ENCODE measurements at places on chromosomes 1 and 21.

GRCh38 chr1:109979489-109980091 lies 5.0 kb upstream of the AHCYL1 start:
- peak; percentile 53 for DNase-seq

DNA sequence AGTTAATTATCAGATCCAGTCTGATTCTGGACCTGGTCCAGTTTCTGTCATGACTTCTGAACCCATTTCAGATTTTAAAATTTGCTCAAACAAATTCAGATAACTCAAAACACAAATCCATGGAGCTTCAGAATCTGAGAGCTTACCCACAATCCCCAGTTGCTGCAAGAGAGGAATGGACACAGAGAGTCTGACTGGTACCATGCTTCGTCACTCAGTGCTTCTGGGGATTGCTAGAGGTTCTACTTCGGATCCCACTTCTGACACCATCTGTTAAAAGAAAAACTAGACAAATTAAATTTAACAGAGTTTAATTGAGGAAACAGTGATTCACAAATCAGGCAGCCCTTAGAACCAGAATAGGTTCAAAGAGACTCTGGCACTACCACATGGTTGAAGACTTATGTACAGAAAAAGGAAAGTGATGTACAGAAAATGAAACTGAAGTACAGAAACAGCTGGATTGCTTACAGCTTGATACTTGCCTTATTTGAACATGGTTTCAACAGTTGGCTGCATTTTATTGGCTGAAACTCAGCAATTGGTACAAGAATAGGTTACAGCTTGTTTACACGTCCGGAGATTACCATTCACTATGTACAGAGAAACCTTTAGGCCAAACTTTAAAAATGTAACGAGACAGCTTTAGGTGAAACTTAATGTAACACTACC lies 60.7 kb upstream of the TEKT2 start:
- peak; percentile 10 for DNase-seq

GRCh38 chr1:24586970-24587820 lies 31.3 kb downstream of the NCMAP start:
- peak; percentile 58 for DNase-seq

DNA sequence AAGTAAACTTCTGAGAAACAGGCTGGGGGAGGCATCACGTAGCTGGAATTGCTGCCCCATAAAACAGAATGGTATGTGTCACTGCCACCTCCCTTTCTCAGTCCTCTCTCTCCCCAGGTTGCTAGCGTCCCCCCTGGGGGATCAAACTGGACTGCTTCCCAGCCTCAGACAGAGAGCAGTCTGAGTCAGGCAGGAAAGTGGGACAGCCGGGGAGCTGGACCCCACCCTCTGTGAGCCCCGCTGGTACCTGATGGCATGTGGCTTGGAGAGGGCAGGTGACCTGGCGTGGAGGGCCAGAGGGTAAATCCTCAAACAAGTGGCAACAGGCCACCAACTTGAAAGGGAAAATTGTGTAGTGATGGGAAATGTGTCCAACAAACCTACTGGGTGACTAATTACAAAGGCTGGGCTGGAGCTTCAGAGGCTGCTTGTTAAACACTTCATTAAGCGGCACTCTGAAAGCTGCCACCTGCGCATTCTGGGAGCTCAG lies 1.0 kb upstream of the SFN start:
- DNase-seq, result no peak

DNA sequence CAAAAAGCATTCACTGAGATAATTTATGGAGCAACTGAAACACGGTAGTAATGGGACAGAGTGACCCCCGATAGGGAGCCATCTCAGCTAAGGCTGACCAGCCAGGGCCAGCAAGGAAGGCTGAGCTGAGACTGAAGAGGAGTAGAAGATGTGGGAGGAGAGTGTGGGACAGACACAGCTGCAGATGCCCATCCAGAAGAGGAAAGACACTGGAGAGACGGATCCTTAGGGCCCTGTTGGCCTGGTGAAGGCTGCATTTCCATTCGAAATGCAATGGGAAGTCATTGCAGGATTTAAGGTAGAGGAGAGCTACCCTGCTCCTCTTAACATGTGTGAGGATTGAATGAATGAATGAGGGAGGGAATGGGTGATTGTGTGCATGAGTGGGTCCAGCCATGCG lies 44.0 kb upstream of the LRP8 start:
- DNase-seq, result no peak

DNA sequence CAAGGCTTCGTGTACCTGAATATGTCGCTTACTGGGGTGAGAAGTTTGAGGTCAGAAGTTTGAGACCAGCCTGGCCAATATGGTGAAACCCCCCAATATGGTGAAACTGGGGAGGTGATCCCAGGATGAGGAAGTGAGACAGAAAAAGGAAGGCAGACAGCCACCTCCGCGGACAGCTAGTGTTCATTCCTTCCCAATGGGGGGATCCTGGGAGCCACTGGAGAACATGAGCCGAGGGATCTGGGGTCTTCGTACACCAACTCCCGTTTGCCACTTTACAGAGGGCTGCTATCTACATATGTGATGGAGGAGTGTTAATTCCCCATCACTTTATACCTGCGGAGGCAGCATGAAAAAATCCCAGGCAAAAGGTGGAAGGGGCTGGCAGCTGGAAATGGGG lies 19.6 kb upstream of the IFFO2 start:
- no peak for DNase-seq

GRCh38 chr1:27403065-27403726 lies 10.8 kb downstream of the GPR3 start:
- no peak for DNase-seq

DNA sequence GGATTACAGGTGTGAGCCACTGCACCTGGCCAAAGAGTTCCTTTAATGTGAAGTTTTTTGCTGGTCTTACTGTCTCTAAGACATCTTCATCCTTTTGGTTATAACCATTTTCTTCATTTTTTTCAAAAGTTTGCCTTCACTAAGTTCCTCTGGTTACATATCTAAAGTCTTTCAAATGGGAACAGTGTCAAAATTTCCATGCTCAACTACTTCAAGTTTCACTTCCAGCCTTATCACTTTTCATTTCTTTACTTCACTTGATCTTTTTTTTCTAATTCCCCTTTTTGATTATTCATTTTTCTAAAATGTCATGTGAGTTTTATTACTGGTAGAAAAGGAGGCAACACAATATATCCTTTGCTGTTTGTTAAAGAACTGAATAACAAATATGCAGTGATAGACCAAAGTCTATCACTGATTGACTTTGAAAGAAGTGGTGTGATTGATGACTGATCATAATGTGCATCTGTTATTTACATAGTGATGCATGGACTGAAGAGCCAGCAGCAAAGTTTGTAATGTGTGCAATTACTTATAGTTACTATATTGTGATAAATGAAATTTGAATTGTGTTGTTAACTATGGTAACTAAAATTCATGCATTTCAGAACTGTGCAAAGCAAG lies 16.0 kb upstream of the ZFYVE9 start:
- DNase-seq, result no peak

GRCh38 chr1:34324879-34325440 lies 148.3 kb downstream of the C1orf94 start:
- no peak for DNase-seq

DNA sequence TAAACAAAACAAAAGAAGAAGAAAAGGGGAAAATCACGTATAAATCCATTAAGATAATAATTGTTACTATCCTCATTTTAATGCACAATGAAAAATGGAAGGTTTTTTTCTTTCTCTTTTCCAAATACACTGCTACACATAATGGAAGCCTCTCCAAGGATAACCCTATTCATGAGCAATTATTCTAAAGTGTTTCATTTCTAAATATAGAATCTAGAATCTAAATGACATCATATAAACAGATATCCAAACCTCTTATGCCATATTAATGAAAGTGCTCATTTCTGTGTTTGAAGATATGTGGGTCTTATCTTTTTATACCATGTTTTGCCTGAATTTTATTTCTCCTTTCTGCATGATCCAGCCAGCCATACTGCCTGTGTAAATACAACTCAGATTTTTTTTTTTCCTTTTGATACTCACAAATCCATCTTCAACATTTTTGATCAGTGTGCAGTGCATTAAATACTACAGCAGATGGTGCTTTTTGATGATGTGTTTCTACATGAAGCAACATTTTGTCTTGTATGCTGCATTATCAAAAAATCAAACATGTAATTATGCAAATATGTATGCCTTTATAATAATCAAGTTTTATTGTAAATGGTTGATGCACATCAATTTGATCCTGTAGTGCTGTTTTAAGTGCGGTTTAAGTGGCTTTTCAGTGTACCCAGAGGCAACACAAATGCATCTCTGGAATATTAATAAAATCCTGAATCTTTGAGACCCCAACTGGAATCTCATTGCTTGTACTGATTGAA lies 625.6 kb upstream of the PTBP2 start:
- no peak for DNase-seq

DNA sequence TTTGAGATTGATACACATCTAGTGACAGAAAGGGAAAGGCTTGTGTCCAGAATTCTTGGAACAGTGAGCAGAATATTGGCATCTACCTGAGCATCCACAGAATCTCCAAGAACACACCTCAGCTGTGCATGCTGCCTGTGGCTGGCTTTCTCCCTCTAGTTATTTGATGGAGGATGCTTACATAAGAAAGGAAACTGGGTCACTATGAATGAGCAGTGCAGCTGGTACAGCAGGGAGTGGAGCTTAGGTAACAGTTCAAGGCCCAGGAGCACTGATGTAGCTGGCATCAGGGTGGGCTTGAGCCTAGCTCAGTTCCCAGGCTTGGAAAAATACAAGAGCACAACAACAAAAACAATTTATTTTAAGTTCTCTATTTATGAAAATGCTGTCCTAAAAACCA lies 26.3 kb downstream of the RGS8 start:
- DNase-seq, result no peak

DNA sequence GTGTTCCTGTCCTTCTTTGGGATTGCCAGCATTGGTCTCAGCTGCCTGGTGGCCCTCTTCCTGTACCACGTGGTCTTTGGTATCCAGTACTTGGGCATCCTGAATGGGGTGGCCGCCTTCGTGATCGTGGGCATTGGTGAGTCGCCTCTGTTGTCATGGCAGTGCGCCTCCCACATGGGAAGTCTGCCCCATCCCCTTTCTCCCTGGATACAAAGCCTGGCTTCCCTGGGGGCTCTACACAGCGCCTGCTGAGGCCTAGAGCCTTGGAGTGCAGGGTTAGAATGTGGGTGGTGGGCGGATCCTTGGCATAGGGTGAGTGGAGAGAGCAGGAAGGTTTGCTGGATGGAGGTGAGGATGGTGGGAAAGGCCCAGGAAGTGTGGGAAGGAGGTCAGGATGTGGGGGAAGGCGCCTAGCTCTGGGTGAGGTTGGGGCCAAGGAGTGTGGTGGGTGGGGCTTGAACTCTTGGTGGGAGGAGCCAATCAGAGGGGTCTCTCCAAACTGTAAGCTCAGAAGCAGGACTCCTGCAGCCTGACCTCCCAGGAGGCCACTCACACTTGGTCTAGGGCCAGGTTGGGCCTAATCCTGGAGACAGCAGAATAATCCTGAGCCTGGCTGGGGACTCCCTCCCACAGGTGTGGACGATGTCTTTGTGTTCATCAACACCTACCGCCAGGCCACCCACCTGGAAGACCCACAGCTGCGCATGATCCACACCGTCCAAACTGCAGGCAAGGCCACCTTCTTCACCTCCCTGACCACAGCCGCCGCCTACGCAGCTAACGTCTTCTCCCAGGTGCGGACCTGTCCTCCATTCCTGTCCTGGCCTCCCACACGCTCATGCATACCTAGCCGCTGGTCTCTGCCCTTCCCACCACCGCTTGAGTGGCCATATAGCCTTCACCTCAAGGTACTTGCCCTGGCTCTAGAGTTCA lies 36.7 kb downstream of the DISP3 start:
- no peak for DNase-seq

- DNase-seq, result no peak
Observed at GRCh38 chr21:38498057-38498833, at the start of gene ERG. ERG (minus strand) TSS chr21:38498477; CDS start chr21:38498380, 97 bp downstream.

DNA sequence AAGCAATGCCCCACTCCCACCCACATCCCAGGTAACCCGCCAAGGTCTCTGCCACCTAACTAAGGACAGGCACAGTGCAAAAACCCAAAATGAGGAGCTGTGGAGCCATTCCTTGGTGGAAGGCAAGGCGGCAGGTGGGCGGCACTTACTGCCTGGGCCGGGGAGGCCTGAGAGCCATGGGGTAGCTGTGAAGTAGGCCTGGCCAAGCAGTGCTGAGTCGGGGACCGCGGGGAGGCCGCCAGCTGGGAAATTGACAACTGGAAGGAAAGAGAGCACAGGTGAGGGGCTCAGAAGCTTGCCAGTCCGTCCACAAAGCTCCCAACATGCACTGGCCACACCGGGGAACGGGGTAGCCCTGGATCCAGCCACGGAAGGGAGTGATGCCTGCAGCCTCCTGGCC lies 85.3 kb downstream of the NPHP4 start:
- DNase-seq, result no peak

GRCh38 chr1:36605942-36606640 lies 123.4 kb upstream of the CSF3R start:
- no peak for DNase-seq

DNA sequence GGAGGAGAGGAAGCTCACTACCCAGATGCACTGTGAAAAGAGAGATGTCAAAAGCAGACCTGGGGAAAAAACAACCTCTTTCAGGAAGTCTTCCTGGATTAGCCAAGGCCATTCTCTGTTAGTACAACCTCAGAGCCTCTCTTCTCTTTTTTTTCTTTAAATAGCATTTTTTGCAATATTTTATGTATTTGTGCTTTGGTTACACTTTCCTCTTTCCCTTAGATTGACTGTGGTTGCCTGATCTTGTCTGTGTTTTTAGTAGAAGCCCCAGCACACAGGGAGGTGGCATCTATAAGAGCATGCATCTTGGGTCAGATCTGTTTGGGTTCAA lies 18.8 kb downstream of the SLC26A9 start:
- DNase-seq, result no peak

DNA sequence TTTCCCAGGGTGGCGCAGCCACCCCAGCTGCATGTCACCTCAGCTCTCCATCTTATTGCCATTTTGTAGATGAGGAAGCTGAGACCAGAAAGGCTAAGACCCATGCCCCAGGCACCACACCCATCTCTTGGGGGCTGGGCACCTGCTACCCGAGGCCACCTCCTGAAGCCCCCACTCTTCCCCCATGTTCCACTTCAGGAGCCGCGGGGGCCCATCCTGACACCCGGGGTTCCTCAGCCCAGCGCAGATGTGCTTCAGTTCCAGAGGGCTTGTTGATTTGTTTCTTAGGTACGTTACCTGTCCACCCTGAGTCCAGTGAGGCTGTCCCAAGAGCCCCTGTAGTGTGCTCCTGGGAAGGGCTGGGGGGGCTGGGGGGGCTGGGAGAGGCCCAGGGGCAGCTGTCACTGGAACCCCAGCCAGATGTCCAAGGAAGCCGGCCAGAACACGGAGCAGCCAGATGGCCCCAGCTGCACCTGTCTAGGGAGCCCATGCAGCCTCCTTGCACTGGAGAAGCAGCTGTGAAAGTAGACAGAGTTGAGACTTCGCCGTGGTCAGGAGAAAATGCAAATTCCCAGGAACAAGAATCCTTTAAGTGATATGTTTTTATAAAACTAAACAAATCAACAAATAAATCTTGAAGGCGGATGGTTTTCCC lies 17.1 kb upstream of the CCDC27 start:
- no peak for DNase-seq

DNA sequence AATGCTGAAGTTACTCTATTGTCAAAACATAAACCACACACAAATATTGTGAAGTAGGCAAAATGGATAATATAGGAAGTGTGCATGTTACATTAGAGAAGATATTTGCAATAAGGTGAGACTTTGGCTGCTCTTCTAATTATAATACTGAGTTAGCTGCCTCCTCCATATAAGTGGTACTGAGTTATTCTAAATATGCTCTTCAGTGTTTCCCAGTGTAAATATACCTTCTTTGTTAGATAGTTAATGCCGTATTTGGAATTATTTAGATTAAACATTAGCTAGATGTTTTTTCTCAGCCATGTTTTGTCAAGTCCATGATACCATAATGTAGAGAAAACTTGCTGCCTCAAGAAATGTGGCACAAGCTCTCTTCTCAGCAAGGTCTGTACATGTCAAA lies 186.4 kb downstream of the PTPRC start:
- DNase-seq, result no peak

- no peak for DNase-seq
Observed at GRCh38 chr21:33042812-33043211, 17.1 kb downstream of the OLIG2 start.

Measured in large intestine (tissue), 12 donors.